ENCODE measurements at places on chromosomes 11 and 22.

GRCh38 chr11:78269806-78270205 lies 81.1 kb downstream of the USP35 start:
- DNase-seq, result no peak

- DNase-seq, result no peak
Observed at GRCh38 chr11:75063741-75064314, 32.8 kb downstream of the OR2AT4 start.

- DNase-seq, result no peak
Observed at GRCh38 chr11:46633291-46634217, 16.2 kb downstream of the ATG13 start.

- no peak for DNase-seq
Observed at GRCh38 chr11:123143921-123144320, 51.1 kb downstream of the CLMP start.

GRCh38 chr11:85709941-85710702 lies 24.1 kb upstream of the CCDC89 start:
- no peak for DNase-seq

GRCh38 chr22:46027211-46028105 lies 50.5 kb upstream of the WNT7B start:
- no peak for DNase-seq

DNA sequence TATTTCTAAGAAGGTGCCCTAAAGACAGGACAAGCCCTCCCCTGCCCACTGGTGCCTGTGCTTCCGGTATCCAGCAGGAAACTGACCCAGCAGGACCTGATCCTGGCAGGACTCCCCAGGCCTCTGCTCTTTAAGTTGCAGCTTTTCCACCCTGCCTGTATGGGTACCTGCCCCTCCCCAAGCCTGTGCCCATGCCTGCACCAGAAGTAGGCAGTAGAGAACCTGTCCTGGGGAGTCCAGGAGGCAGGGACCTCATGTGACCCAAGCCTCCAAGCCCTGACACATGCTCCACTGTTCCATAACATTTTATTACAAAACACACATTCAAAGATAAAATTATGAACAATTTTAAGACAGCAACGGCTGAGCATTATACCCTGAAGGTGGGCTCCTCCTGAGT lies 14.2 kb downstream of the CWC15 start:
- DNase-seq, result no peak

GRCh38 chr11:69298267-69299022 lies 4.5 kb downstream of the MYEOV start:
- no peak for DNase-seq

- no peak for DNase-seq
Observed at GRCh38 chr11:99368583-99368982, 347.8 kb downstream of the CNTN5 start.

GRCh38 chr11:92846491-92847125 lies 122.8 kb upstream of the MTNR1B start:
- no peak for DNase-seq

- no peak for DNase-seq
Observed at GRCh38 chr11:34037016-34037415, 14.5 kb upstream of the CAPRIN1 start.

GRCh38 chr11:113184498-113184897 lies 129.9 kb upstream of the TTC12 start:
- DNase-seq, result no peak

DNA sequence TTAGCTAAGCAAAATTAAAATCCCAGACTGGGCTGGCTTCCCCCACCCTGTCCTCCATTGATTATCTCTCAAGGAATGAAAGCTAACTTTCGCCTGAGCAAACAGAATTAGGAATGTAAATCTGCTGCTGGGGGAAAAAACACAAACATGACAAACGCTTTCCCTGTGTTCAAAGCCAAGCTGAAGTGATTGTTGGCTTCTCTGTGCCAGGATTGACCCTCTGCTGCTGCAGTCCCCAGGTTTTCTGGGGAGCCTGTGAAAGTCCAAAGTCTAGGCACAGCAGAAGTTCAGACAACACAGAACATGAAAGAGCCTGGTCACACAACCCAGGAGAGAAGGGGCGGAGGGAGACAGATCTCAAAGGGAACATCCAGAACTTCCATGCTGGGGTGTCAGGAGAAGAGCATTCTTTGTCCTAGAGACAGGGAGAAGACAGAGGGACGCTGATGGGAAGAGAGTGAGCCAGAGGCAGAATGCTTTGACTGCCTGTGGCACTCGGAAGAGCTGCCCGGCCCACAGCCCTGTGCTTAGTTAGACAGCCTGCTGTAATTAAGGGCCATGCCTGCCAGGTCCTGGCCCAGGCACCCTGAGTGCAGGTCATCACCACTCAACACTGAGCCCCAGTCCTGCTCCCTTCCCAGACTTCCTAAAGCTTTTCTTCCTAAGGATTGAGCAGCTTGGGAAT lies 6.9 kb downstream of the PATZ1 start:
- DNase-seq, result no peak

GRCh38 chr11:132639403-132639802 lies 892.9 kb downstream of the OPCML start:
- DNase-seq, result no peak

DNA sequence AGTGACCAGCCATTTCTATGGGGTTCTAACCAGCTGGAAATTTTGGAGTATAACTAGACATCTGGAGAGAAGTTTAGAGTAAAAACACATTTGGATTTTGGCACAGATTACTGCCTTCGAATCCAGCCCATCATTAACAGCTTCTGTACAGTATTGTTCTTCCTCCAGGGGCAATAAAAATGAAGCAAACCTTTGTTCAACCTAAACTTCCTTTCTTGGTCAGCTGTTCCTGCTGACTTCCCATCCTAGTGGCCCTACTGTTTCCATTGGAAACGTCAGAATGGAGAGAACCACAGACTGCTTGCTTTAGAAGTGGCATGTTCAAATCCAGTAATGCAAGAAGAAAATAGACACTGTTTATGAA lies 203.7 kb upstream of the MTMR2 start:
- no peak for DNase-seq

DNA sequence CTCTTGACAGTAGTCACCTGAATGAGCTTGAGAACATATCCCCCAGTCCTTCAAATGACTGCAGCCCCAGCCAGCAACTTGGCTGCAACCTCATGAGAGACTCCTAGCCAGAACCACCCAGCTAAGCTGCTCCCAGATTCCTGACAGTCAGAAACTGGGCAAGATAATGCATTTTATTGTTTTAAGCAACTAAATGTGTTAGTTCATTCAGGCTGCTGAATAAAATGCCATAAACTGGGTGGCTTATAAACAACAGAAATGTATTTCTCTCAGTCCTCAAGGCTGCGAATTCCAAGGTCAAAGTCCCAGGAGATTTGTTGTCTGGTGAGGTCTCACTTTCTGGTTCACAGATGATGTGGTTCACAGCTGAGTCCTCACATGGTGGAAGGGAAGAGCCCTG lies 5.8 kb upstream of the PAMR1 start:
- no peak for DNase-seq

- no peak for DNase-seq
Observed at GRCh38 chr11:4211991-4212390, 117.4 kb downstream of the RRM1 start.

DNA sequence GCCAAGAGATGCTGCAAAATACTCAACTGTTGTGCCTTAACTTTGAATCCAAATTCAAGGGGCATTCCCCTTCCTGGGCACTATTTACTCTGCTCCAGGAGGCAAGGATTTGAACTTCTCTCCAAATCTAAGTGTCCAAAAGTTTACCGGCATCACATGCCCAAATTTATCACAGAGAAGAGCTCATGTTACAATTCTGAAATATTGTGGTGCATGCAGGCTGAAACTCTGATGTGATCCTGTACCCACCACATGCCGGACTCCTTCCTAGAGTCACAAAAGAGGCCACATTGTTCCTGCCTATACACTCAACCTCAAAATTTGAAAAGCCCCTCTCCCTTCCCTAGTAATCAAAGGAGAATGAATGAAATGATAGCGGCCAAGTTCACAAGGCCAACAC lies 1.3 kb downstream of the TRAF6 start:
- DNase-seq, result no peak

GRCh38 chr22:44387486-44387885 lies 74.7 kb upstream of the SHISAL1 start:
- no peak for DNase-seq

DNA sequence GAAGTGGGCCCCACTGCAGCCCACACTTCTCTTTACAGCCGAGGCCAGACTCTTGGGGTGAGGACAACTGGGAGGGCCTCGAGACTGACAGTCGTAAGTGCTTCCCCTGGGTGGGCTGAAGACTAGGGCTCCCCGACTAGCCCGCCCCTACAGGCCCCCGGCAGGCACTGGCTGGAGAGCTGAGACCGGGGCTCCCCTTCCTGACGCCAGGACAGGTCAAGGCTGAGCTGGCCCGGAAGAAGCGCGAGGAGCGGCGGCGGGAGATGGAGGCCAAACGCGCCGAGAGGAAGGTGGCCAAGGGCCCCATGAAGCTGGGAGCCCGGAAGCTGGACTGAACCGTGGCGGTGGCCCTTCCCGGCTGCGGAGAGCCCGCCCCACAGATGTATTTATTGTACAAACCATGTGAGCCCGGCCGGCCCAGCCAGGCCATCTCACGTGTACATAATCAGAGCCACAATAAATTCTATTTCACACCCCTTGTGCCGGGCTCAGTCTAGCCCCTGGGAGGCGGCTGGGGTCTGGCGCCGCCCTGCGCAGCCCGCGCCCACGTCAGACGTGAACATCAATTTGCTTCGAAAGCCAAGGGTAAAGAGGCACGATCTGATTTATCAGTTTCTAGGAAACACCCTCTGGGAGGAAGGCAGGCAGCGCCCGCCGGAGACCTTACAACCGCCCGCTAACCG lies 13.5 kb downstream of the SCYL1 start:
- DNase-seq, result no peak

DNA sequence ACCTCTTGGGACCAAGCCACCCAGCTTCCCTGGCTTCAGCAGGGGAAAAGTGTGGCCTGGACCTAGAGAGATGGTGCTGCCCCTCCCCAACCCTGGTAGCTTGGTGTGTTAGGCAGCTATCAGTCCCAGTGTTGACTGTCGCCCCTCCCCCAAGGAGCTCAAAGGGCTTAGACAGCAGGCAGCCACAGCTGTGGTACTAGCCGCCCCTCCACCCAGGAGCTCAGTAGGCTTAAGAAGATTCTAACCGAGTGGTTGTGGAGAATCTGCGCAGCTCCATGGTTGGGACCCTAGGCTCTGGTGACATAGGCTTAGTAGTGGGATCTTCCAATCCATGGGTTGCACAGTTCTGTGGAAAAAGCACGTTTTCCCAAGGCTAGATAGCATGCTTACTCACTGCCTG lies 458.4 kb upstream of the LRRC4C start:
- DNase-seq, result no peak

GRCh38 chr11:77087723-77088225 lies 14.9 kb upstream of the OMP start:
- no peak for DNase-seq

DNA sequence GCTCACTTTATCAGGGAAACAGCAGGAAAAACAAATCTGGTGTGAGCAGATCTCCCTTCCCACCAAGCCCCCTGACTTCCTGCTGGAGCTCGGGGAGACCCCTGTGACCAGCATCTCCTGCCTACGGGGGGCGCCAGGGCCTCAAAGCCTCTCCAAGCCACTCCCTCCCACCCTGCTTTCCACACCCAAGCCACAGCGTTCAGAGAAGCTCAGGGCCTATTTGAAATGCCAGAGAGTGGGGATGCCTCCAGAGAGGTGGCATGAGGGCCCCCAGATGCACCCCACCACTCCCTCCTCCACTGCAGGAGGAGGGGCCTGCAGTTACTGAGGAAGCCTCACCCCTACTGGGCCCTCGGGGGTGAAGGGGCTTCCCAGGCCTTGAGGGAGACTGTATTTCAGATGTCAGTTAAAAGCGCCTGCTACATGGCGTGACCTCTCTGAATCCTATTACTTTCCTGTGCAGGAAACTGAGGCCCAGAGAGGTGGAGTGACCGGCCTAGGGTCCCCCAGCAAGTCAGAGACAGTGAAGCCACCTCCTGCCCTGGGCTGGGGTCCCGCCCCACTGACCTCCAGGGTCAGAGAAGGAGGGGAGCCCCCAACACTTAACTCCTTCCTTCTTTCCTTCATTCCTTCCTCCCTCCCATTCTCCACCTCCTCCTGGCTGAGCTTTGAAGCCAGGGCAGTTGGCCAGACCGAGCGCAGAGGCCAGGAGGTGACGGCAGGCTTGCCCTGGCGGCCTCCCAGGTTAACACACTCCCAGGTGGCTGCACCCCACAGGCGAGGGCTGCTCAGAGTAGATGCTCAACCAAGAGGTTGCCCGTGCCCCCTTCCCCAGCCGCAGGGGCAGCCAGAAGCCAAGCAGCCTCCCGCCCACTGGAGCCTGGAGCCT lies 6.0 kb upstream of the CDKN1C start:
- no peak for DNase-seq

GRCh38 chr22:46075764-46076531 lies 74.4 kb upstream of the PPARA start:
- no peak for DNase-seq

DNA sequence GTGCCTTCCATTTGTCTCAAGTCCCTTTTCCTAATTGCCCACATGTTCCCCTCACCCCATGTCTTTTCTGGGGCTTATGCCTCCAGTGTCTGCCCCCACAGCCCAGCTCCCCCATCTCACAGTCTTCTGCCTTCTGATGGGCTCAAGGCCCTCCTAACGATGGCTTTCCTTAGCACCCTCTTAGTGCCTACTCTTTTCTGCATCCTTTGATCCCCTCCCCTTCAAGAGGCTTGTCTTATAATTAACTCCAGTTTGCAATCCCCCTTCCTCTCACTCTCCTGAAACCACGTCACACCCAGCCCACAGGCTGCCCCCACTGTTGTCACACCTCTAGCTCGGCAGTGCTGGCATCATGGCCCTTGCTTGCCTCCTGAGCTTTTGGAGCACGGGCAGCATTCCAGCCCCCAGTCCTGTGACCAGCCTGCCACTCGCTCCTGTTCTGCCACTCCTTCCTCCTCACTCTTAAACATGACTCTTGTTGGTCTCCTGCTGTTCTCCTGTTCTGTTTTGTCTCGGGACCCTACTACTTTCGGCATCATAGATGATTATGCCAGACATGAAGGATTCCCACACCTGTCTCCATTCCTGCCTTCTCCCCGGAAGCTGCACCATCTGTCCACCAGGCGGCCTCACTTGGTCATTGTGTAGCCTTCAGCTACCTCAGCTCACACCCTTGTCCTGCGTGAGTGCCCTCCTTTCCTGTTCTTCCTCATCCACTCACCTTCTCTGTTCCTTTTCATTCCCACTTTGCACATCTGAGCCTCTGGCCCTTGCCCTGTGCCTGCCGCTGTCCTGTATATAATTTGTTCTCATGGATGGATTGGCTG lies 26.1 kb downstream of the UBE2L3 start:
- no peak for DNase-seq

- DNase-seq, result no peak
Observed at GRCh38 chr11:60874421-60875365, 7.4 kb downstream of the ZP1 start.

DNA sequence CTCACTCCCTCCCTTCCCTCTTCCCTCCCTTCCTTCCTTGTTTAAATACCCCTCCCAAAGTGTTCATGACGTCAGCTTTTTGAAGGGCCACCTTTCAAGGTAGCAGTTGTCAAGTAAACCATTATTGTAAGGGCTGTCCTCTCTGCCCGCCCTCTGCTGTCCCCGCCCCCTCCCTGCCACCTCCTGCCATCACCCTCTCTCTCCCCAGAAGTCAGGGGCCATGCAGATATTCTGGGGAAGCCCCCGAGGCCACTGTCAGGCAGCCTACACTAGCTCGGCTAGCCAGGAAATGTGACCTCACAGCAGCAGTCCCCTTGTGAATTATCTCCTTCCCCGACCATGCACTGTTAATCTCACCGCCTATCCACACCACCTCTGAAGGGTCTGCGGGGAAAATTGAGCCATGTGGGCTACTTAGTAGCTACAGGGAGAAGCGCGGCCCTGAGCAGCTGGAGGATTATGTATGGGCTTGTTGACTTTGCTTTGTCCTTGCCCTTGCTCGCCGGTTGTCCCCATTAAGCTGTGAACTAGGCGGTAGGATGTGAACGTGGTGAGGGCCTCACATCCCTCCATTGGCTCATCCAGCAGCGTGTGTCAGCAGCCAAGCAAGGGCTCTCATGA lies 42.1 kb upstream of the ATXN10 start:
- no peak for DNase-seq

Data from activated CD4-positive, alpha-beta T cell treated with anti-CD3 and anti-CD28 coated beads, Interleukin-2, amount 50 U/mL, for 1 hour (primary cell).